ENCODE measurements at places on chromosomes 16 and 17. TPM values are rescaled to one million over a fixed set of nuclear protein-coding genes. Genes with fewer than 3 reads are reported as not detected.

DNA sequence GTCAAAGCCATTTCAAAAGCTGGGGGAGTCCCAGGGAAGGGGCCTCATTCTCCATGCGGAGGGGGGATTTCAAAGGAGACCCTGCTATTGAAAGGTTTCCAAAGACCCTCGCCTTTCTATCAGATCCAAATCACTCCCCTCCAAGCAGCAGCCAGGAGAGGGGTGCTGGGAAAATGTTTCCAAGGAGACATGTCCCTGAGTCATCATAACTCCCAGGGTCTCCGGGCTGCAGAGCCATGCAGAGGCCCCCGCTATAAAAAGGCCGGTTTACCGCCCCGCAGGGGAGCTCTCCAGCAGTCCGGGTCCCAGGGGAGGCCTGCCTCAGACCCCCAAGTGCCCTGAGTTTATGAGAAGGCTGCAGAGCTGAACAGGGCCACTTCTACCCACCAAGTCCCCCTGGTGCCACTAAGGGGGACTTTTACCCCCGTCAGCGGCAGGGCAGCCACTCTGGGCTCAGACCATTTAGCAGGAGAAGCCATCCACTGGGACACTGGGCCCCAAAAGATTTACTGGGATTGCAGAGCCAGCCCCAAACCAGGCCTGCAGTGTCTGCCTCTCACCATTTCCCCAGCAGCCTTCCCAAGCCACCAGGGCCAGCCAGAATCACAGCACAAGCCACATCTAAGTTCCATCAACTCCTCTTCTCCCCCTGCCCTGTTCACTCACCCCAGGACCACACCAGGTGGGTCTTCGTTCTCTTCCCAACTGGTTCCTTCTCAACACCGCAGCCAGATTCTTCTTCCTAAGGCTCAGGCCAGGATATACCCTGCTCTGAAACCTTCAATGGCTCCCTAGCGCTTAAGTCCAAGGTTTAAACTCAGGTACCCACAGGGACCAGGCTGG is 234.4 kb downstream of the ZNF423 start:
- no peak for DNase-seq

The GCGR gene
- total RNA-seq, result 0.13 TPM

The RPL13 gene
- total RNA-seq, result 4,725 TPM

GRCh38 chr17:9195411-9195810 is 174.1 kb downstream of the NTN1 start:
- no peak for DNase-seq

- no peak for DNase-seq
Observed at GRCh38 chr17:80946449-80946848, 45.2 kb upstream of the CHMP6 start.

GRCh38 chr16:57985204-57986181 is 14.6 kb upstream of the CNGB1 start:
- DNase-seq, result no peak

- no peak for DNase-seq
Observed at GRCh38 chr17:39243155-39243554, 17.4 kb upstream of the STAC2 start.

DNA sequence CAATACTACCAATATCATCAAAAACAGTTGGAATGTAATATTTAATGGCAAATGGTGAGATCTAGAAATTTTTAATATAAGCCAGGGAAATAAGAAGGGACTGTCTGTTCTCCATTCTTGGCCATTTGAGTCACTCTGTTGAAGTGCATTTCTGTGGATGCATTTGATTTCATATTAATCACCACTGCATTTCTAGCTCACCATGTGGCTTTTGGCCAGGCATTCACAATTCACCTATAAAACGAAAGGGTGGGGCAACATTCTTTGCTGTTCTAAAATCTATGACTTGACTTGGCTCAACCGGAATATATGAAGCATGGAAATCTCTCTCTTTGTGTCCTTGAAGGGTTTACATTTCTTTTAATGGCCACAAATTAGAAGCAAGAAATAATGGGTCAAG is 483.0 kb downstream of the SLC39A11 start:
- DNase-seq, result no peak

- no peak for DNase-seq
Observed at GRCh38 chr17:27540318-27541101, 84.3 kb downstream of the KSR1 start.

DNA sequence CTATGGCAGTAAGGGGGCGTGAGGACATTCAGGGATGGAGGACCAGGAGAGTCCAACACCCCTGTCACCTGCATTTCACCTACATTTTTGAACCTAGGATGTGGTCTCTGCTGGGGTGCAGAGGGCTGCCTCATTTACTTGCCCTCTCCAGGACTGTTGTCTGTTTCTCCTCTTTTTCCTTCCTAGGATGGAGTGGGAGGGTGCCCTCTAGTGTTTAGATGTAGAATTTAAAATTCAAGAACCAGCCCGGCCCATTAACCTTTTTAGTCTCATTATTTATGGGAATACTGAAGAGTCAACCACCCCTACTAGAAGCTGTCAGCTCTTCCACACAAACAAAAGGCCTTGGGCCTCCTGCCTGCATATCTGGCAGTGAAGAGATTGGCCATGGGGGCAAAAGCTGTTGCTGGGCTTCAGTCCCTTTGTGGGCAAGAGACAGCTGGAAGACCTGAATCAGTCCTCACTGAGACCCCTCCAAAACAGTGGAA is 2.5 kb upstream of the STARD3 start:
- DNase-seq, result no peak

The PIGQ gene
- total RNA-seq, result 63.1 TPM

GRCh38 chr16:12097523-12098428 is 121.2 kb downstream of the SNX29 start:
- DNase-seq, result no peak

The KRT31 gene
- total RNA-seq, result not detected

DNA sequence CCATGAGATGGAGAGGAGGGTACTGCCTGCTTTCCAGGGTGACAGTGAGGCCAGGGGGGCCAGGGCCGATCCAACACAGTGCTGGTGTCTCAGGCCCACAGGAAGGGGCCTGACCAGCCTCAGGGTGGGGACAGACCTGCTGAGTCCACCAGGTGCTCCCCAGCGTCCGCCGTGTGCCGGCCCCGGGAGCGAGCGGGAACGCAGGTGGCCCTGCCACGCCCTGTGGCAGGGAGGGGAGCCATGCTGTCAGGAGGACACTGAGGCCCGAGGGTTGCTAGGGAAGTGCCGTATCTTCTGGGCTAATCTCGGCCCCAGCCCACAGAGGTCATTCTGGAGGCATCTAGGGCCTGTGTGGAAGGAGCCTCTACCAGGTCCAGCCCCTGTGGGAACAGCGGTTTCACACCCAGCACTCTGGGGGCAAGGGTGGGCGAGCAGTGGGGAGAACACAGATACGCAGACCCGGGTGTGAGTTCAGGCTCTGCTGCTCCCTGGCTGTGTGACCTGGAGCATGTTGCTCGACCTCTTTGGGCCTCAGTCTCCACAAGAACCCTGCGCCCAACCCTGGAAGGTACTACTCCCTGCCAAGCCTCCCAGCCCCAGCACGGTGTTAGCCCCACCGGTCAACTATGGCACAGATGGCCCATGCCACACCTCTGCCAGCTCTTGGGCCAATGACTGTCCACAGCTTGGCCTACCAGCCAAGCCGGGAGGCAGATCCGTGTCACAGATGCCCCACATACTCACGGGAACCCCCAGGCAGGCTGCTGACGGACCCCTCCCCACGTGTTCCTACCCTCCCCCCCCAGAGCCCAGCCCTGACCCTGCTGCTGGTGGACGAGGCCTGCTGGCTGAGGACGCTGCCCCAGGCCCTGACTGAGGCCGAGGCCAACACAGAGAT is 43.9 kb upstream of the ZC3H18 start:
- DNase-seq, result no peak

The LDAF1 gene
- 15.2 TPM for total RNA-seq

The CSH2 gene
- total RNA-seq, result not detected

DNA sequence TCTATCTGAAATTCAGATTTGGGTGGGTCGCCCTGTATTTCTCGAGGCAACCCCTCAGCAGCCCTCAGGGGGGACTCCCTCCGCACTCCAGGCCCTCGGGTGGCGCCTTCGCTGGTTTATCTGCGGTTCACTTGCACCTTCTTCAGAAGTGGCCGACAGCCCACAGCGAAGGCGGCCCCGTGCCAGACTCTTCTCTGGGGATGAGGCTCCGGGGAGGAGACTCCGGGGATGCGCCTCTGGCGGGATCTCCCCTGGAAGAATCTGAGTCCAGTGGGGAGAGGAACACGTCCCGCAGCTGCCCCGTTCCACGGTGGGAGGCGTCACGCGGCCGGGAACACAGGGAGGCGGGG is 63.9 kb upstream of the DNAJA2 start:
- DNase-seq, result peak; percentile 34

The TTLL6 gene
- total RNA-seq, result not detected

DNA sequence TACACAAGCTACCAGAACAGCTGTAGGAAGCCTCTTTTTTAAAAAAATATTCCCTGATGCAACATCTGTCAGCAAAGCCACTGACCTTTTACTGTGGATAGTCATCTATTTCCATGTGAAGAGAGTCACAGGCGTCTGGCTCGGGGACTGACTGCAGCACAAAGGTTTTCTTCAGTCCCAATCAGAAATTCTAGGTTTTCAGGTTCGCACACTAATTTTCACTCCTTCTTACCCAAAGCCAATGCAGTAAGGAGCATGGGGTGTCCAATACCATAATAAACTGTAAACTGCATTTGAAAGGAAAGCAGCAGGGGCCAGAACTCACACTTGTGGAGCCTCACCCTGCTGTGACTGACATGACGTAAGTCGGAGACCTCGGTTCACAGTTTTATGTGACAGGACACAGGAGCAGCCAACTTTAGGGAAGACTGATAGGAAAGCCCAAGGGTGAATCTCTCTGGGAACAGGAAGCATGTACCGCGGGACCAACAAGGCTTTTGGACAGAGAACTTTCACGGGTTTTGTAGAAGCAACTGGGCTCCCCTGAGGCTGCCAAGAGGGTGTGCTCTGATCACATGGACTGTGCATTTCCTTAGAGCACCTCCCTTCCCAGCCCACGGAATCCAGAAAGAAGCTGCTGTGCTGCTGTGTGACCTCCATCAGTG is 9.1 kb upstream of the TMEM100 start:
- no peak for DNase-seq

- DNase-seq, result no peak
Observed at GRCh38 chr17:29096094-29096493, 53.2 kb downstream of the PIPOX start.

The GABARAP gene
- 277 TPM for total RNA-seq

DNA sequence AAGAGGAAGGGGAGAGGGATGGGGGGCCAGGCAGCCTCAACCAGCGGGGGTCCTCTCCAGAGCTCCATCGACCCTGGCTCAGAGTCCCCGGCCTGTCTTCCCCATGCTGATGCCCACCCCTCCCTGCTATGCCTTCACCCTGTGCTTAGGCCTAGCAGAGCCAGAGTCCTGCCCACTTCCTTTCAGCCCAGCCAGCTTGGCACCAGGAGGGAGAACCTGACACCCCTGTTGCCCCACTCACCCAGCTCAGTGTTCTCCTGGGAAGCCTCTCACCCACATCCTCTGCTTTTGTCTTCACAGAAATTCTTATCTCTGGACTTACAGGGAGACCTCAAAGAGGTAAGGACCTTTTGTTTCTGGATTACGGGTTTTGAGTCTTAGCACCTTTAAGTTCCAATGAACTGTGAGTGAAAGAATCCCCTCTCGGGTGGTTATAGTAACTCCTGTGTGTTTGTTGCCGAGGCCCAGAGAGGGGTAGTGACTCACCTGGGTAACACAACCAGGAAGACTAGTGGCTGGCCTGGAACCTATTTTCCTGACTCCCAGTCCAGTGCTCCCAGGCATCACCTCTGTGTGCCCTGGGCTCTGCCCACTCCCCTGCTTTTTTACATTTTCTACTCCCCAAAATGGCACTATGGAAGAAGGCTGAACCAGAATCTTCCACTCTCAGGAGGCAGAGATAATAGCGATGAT is 53.3 kb downstream of the CES1 start:
- no peak for DNase-seq

DNA sequence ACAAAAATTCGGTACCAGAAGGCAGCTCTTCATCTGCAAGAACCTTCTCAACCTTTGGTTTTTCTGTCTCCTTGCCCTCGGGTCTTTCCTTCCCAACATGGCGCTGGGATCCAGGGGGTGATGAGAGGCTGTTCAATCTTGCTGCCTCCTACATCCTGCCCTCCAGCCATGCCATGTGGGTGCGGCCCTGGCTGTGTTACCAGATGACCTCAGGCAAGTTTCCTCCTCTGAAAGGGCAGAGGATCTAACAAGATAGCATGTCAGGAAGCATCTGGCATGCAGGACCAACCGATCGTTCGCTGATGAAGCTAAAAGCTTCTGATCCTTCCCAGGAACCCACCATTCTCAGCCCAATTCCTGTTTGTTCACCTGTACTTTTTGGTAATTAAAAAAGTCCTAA is 36.8 kb upstream of the BCAR1 start:
- DNase-seq, result no peak

DNA sequence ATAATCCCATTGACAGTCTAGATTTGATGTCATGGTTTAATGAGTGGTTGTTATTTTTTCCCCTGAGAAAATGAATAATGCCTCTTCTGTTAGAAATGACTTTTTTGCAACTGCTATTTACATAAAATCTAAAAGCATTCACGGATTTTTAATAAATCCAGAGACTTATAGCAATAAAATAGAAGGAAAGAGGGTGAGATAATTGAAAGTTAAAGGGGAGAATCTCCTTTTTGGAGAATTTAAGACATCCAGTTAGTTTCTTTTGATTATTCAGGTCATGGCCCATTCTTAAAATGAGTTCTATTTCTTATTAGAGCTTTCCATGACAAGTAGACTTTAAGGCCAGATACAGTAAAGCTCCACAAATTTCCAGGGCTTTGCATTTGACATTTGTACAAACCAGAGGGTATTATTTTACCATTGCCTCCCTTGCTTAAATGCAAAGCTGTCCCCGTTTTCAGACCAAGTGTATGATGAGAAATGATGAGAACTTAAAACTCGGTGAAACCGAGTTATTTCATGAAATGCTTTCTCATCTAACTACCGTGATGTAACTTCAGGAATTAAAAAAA is 789.0 kb upstream of the SOX9 start:
- DNase-seq, result no peak

All from T-cell (primary cell).